NB4 (cell line): ENCODE measurements at places on chromosomes 3 and 15.

DNA sequence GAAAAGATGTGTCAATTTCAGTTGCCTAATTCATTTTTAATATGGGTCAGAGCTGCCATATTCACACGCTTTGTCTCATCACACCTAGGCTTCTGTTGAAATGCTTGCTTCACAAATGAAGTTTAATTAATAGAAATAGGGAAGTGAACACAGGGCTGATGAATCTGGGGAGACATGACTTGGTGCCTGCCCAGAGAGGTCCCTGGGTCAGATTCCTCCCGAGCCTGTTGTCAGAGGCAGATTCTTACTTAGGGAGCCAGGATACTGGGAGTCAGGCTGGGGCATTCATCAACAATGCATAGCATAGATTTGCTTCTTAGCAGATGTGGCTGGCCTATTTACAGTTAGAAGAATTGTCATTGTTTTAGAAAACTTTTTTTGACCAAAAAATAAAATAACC is 90.6 kb downstream of the CACNA1D start:
- DNase-seq: no peak

DNA sequence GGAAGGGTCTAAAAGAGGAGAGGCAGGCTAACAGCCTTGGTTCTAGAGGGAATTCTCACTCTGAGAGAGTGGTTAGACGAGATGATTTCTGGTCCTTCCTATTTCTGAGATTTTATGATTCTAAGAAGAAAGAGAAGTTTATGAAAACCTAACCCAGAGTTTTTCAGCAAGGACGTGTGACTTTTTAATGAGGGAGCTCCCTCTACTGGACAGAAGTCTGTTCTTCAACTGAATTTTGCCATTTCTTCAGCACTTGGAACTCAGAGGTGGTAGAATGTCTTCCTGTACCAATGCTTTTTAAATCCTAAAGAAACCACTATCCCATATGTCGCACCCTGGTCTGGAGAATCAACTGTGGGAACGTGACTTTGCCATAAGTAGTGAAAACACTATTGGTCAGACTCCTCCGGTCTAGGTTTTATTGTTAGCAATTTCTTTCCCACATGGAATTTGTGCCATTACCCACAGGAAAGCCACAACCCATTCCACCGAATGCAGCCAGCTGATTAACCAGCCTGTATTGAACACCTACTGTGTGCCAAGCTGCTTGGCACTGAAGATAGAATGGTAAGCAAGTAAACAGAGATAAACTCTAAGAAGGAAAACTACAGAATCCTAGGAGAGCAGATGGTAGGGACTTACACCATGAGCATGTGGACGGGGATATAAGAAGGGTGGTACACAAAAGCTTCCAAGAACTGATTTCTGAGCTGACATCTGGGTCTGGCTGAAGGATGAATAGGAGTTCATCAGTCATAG is 199.5 kb upstream of the LMCD1 start:
- DNase-seq: peak; percentile 59

GRCh38 chr3:127779747-127780146 is 42.6 kb downstream of the MGLL start:
- peak; percentile 33 for DNase-seq

GRCh38 chr15:89802231-89802928 is 12.3 kb downstream of the ANPEP start:
- DNase-seq: no peak

DNA sequence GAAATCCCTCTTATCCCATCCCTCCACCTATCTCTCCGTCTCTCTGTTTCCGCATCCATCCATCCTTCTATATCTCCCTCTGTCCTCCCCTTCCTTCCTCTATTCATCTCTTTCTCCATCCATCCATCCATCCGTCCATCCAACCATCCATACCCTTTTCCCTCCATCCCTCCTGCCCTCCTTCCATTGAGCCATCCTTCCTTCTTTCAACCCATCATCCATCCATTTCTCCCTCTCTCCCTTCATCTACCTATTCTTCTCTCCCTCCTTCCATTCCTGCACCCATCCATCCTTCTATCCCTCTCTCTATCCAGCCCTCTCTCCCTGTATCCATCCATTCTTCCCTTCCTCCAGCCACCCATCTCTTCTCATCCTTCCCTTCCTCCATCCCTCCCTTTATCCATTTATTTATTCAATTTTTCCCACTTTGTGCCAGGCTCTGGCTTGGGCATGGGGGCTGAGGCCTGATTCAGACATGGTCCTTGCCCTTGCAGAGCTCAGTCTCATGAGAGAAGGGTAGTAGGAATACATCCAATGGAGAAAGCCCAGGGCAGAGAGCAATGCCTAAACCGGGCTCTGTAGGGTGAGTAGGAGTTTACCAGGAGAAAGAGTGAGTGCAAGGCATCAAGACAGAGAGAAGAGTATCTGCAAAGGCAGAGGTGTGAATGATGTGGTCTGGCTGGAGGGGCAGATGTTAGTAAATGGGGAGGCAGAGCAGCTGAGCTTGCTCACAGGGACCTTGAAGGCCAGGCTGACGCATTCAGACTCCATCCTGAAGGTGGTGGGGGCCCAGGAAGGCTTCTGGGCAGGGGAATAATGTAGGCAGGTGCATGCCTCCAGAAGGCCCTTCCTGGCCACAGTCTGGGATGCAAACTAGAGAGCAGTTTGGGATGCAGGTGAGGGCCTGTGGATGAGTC is 19.5 kb upstream of the FBLN2 start:
- no peak for DNase-seq

GRCh38 chr3:86934851-86935250 is 56.1 kb downstream of the VGLL3 start:
- DNase-seq: no peak

DNA sequence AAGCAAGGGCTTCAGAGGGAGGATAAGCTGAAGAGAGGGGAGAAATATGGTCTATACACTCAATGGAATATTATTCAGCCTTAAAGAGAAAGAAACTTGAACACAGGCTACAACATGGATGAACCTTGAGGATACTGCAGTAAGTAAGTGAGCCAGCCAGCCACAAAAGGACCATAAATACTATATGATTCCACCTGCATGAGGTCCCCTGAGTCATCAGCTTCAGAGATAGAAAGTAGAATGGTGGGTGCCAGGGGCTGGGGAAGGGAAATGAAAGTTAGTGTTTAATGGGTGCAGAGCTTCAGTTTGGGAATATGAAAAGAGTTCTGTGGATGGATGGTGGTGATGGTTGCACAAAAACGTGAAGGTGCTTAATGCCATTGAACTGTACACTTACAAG is 68.4 kb upstream of the SEC13 start:
- DNase-seq: peak; percentile 16

- no peak for DNase-seq
Measured at GRCh38 chr3:66555214-66555844, 54.5 kb upstream of the LRIG1 start.

DNA sequence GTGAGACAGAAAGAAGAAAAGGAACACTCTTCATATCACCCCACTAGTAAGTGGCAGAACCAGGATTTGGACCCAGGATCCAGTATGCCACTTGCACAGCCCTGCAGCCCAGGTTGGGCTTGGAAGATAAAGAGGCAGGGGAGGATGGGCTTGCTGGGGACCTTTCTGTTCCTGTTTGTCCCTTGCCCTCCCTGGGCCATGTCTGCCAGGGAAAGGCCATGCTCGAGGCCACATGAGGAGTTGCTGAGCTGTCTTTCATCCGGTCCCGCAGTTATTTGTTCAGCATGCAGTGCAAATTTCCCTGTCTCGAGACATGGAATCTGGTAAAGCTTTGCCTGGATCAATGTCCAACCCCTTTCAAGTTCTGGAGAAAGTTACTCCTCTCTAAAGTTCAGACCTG is 116.0 kb upstream of the MRPS22 start:
- DNase-seq: no peak

GRCh38 chr15:67146875-67147381 is 81.5 kb downstream of the SMAD3 start:
- peak; percentile 47 for DNase-seq

GRCh38 chr3:127371334-127371733 is 83.5 kb upstream of the PRR20G start:
- no peak for DNase-seq

DNA sequence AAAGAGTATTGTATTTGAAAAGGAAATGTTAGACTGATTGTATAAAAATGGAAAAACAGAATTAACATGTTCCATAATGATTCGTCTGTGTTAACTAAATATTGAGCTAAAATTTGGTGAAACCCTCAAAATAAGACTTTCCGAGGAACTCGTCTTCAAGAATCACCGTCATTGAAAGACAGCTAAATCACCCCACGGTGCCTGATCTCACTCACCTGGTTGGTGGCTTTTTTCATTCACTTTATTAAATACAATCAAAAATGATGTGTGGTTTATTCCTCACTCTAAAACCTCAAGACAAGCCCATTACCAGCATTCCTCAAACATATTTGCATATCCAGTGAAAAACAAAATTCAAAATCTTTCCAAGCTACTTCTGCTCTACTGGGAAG is 153.9 kb downstream of the FOXP1 start:
- DNase-seq: no peak

DNA sequence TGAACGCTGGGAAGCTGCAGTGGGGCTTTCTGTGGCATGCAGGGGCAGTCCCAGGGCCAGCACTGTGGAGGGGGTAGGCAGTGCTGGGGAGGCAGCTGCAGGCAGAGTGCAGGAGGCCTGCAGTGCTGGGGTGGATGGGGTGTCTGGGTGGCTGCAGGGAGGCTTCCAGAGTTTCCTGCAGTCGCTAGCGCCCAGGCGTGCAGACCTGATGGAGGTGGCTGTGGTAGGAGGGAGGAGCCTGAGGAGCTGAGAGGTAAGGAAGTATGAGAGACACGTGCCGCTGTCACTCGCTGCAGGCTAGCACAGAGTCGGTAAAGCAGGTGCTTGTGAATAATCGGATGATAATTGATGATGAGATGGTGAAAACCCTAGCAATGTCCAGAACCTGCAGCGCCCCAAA is 16.3 kb downstream of the SYNM start:
- DNase-seq: no peak

DNA sequence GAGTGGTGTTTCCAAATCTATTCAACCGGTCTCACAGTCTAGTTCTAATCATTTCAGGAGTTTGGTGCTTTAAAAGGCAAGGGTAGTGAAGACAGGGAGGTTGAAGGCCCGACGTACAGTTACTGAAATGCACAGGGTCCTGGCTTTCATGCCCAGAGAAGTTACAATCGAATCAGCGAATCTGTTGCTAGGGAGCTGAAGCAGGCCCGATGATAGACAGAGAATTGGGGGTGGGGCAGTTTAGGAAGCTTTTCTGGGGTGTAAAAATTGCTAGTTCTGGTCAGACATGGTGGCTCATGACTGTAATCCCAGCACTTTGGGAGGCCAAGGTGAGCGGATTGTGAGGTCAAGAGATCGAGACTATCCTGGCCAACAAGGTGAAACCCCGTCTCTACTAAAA is 63.1 kb upstream of the ATP13A3 start:
- no peak for DNase-seq

DNA sequence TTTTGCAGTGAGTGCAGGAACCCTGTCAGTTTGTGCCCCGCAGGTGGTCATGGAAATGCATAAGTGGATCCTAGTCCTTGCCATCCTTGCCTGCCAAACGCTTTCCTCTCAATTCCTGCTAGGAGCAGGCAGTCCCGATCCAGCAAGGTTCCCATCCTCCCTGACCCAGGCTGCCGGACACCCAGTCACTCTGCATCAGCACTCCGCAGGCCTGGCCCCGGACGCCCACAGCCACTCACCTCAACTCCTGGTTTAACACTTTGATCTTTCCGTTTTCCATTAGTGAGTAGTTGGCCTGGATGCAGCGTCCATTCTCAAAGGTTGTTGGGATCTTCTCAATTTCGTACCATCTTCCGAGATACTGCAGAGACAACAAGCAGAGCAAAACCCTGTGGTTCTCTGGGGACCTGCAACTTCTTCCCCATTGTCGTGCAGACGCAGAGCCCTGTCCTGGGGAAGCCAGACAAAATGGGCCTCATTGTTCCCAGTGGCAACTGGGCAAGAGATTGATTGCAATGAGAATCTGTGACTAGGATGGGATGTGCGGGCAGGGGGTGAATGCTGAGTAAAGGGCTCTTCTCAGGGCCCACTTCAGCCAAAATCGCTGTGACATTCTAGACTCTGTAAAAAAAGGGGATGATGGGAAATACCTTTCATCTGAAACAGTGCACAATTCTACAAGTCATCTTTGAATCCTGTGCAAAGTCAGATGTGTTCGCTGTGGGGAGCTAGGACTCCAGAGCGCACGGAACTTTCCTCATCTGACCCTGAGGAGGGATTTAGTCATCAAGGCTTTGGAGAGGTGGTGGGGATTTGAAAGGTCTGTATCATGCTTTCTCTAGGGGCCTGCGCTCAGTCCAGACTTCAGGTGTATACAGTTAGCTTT is 9.9 kb downstream of the APOD start:
- DNase-seq: no peak

- DNase-seq: no peak
Measured at GRCh38 chr3:29065211-29065785, 215.6 kb upstream of the RBMS3 start.

DNA sequence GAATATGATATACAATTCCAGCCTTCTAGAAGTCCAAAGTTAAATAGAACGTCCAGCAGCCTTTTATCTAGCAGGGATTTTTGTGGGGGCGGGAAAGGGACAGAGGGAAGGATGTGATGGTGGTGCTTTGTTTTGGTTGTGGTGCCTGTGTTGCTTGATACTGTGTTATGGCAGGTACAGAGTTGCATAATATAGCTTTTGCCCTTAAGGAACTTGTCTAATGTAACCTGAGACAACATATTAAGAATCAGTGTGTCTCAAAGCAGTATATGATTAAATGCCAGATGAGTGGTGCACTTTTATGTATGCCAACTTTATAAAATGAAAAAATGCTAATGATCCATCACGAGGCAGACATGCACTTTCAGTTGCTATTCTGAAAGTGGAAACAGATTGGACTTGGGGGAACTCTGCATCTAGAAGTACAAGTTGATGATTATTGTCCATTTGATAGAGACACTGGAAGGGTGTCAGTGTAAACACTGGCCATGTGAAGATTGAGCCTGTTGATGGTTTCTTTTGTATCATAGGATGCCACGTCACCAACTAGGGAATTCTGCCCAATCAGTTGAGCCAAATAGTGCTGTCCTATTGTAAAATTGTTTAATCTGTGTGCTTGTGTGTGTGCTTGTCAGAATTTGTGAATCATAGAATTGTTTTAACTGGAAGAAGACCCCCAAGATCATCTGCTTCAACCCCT is 23.0 kb downstream of the NEO1 start:
- DNase-seq: no peak

GRCh38 chr3:86989006-86989405 is 1.9 kb downstream of the VGLL3 start:
- no peak for DNase-seq

DNA sequence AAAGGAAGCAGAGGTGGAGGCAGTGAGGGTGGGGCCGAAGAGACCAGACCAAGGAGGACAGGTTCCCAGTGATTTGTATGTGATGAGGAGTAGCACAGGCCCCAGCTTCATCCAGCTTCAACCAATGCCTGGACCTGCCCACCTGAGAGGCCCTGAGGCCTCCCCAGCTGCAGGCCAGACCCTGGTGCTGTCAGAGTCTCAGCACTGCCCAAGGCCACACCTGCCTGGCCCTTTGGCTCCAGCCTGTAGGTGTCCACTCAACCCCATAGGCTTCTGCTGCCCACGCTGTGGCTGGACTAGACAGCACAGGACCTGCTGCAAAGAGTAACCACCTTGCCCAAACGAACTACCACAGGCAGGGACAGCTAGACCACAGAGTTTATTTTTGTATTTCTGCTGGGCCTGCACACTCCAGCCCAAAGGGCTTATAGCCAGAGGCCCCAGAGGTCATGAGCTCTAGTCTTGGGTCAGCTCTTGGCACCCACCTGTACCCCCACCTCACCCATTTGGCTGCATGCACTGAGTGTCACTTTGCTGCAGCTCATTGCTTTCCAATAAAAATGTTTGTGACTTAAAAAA is 81.9 kb upstream of the CDV3 start:
- DNase-seq: no peak

- DNase-seq: no peak
Measured at GRCh38 chr15:65207280-65207840, 3.9 kb downstream of the CILP start.
